ENCODE measurements at places on chromosomes 7 and 10.

DNA sequence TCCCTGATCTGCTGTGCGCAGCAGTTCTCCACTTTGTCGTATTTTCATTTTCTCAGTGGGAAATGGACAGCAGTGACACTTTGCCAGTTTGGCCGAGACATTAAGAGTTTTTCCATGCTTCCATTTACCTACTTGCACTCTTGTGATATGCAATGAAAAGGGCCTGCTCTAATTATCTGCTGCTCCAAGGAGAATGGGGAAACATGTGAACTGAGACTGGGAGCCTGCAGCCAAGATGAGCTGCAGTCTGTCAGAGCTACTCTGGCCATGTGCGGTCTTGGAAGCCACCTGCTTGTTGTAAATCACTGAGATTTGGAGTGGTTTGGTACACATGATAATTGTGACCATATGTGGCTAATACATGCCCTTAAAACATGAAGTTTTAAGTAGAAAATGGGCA is 586.6 kb upstream of the POT1 start:
- DNase-seq = no peak

DNA sequence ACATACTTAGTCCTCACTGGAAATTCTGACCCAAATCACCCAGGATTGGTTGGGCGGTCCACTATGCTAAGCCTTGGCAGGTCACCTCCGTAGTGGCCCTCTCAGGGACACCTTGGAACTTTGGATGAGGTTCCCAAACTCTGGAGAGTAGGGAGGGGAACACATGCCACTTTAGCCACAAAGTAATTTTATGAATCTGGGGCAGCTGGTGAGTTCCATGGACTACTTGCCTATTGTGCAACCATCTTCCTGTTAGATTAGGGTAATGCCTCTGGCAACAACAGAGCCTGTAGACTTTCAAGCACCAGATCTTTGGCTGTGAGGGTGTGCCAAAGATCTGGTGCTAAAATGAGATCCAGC is 77.7 kb downstream of the ITGB8 start:
- no peak for DNase-seq

DNA sequence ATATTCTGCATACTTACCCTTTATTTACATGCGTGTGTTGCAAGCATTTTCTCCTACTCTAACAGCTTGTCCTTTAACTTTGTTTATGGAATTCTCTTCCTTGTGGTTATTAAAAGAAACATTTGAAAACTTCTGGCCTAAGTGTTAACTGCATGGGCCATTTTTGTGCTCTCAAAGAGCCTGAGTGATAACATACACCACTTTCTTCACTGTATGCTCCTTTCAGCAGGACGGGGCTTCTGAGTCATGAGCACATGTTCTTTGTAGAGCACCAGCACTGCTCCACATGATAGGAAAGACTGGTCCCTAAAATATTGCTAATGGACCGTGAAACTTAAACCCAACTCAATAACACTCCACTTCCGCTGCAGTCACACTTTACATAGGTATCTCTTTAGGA is 1093.6 kb upstream of the GHITM start:
- DNase-seq = no peak

- no peak for DNase-seq
Measured at GRCh38 chr7:64802699-64803098, 8.5 kb downstream of the ZNF138 start.

DNA sequence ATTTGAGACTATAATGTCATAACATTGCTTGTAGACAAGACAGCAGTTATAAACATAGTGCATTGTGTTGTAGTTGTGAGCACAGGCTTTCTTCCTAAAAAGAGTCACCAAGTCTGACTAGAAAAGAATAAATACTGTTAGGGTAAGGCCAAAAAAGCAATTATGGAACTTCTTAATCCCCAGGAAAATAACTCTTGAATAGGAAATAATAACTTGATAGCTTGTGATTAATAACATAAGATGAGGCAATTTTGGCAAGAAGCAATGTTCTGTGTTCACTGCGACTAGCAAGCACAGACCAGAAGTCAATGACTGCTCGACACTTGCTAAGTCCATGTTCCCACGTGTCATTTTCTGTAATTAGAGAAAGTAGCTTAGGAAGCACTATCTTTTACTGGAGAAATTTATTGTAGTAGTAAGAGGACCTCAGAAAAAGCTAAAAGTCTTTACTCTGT is 97.1 kb downstream of the AGMO start:
- DNase-seq = no peak
